ENCODE measurements at places on chromosomes 1 and 21.

DNA sequence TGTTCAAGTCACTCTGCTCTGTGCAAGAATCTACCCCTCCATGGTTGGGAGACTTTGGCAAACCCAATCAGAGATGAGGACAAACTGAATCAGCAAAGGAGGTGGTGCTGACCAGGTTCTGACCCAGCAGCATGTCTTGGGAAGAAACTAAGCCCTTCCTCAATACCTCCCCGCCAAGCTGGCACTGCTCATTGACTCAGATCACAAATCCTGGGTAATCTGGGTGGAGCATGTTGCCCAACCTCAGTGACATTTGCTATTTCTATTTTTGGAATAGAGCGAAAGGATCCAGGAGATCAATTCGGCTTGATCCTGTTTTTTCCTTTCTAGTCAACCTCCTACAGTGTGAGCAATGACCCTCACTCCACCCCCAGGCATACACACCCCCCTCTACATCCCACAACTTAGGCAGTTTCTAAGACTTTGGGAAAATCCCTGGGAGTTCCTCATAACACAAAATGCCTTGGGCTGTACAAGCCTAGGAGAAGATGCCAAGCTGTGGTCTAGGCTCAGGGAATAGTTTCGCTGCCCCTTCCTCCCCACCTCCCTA lies 166.8 kb upstream of the KCNJ6 start:
- DNase-seq, result no peak

- DNase-seq, result no peak
These were observed 465.7 kb downstream of the USP25 start for GRCh38 chr21:16195538-16195910.

GRCh38 chr1:4734791-4735190 lies 80.4 kb downstream of the AJAP1 start:
- DNase-seq, result no peak

DNA sequence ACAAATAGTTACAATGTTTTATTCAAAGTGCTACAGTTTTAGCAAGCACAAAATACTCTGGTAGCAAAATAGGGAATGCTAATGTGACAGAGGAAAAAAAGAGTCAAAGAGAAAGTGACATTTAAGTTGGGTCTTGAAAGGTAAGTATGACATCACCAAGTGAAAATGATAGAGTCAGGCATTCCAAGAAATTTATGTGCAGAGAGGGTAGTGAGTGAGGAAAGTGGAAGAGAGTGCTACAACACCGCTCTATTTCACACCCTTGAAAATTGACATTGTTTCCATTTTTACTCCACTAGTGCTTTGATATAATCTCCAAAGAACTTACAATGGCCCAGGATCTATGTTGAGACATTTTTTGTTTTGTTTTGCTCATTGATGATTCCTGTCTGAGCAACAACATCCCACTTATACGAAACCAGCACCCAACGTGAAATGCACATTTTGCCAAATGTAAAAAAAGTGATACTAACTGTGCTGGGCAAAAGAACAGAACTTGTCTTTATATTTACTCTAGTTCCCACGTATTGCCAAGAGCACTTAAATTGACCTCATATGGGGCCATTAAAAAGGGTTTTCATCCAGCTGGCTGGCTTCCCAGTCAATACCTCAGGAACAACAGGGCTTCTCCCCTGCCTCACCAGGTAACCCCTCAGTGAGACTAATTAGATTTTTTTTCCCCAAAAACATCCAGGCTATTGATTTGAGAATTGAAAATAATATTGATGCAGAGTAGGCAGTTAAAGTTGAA lies 206.3 kb upstream of the NR5A2 start:
- no peak for DNase-seq

- no peak for DNase-seq
These were observed 14.2 kb downstream of the GBP3 start for GRCh38 chr1:89008511-89008910.

DNA sequence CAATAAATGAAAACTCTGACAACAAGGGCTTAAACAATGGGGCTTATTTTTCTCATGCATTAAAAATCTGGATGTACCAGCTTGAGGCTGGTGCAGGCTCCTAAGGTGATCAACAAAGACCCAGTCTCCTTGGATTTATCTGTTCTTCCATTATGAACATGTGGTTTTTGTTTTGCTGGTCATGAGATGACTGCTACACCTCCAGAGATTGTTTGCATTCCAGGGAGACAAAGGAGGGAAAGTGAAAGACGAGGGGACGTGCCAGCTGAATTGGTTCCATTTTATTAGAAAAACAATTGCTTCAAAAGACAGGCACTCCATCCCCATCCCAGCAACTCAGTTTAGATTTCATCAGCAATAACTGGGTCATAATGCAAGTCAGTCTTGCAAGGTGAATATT lies 90.9 kb upstream of the KCNK1 start:
- DNase-seq, result no peak

DNA sequence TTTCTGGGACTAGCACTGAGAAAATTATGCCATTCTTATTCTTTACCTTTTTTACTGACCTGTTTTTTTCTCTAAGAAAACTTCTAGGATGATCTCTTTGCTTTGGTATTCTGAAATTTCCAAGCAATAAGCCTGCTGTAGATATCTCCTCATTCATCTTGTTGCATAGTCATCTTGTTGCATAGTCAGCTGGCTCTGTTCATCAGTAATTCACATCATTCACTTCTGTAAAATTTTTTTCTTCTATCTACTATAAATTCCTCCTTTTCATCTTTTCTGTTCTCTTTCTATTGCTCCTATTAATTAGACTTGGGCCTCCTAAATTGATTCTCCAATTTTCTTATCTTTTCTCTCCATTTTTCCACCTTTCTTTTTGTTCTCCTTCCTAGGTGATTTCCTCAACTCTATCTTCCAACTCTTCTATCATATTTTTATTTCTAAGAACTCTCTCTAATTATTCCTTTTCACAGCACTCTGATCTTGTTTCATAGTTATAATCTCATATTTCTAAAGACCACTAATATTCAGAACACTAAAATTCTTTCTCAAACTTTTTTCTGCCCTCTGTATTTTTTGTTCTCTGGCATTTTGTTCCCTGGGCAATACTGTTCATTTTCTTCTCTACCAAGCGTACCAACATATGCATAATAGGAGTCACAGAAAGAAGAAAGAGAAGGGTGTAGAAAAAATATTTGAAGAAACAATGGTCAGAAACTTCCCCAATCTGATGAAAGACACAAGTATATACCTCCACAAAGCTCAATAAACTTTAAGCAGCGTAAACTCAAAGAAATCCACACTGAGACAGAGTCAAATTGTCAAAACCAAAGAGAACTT lies 17.7 kb downstream of the TUT4 start:
- no peak for DNase-seq

- no peak for DNase-seq
These were observed 34.5 kb upstream of the TDRD10 start for GRCh38 chr1:154467434-154468102.
